Transverse colon (tissue), 4 donors: ENCODE measurements at places on chromosomes 11 and 22. TPM values are rescaled to one million over a fixed set of nuclear protein-coding genes. Genes with fewer than 3 reads are reported as not detected.

DNA sequence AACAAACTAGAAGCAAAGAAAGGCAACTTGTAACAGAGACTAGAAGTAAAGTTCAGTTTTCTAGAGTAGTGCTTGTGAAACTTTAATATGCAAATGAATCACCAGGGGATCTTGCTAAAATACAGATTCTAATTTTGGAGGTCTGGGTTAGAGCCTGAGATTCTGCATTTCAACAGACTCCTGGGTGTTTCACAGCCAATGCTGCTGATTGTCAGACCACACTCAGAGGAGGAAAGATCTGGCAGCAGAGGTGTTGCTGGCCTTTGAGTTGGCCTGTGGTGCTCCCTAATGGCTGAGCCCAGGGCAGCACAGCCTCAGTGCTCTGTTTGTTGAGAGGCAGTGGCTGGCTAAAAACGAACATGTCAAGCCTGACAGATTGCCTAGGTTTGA is 5.4 kb downstream of the CRY2 start:
- no peak for DNase-seq

Gene OR10D3
- not detected for total RNA-seq

Gene OR52M1
- total RNA-seq, result not detected

GRCh38 chr11:105538588-105538987 is 71.3 kb upstream of the GRIA4 start:
- DNase-seq, result no peak

GRCh38 chr11:43756575-43756974 is 76.0 kb downstream of the HSD17B12 start:
- DNase-seq, result no peak

- no peak for DNase-seq
Observed at GRCh38 chr11:72537051-72537450, 102.7 kb upstream of the CLPB start.

- no peak for DNase-seq
Observed at GRCh38 chr22:29816539-29816938, 21.5 kb downstream of the ASCC2 start.
